ENCODE measurements at places on chromosomes 2 and 18. TPM values are rescaled to one million over a fixed set of nuclear protein-coding genes. Genes with fewer than 3 reads are reported as not detected.

- DNase-seq = no peak
Measured at GRCh38 chr2:60007671-60008070, 545.8 kb downstream of the BCL11A start.

PID1 gene
- 25.0 TPM for total RNA-seq

DNA sequence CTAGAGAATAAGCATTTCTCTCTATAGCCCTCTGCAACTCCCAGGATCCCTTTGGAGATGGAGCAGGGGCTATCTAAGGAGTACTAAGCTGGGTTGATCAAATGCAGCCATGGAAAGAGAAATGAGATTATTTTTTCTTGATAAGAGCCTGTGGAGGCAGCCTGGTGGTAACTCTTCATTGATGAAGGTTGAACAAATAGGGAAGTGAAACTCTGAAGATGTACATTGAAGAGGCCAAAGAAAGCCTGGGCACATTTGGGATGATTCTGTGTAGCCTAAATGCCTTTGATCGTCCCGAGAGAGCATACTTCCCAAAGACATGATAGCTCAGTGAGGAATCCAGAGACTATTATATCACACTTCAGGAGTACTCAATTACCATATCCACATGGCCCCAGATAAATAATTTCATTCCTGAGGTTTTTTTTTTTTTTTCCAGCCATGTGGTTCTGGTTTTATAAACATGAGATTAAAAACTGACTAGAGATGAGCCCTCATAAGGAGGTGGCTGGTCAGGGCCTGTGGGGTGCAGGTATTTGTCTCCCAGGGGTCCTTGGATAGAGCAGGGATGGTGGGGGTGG, 192.5 kb downstream of the TPGS2 start:
- no peak for DNase-seq

DNA sequence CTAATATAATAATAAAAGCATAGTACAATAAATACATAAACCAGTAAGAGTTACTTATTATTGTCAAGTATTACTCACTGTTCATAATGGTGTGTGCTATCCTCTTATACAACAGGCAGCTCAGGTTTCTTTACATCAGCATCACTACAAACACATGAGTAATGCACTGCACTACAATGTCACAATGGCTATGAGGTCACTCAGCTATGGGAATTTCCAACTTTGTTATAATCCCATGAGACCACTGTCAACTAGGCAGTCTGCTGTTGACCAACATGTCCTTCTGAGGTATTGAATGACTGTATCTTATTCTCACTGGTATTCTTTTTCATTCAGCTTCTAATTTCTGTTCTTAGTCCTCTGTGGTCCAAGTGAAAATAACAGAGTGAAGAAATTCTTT, 250.4 kb upstream of the DSEL start:
- DNase-seq = no peak

SCYGR3 gene
- not detected for total RNA-seq

DNA sequence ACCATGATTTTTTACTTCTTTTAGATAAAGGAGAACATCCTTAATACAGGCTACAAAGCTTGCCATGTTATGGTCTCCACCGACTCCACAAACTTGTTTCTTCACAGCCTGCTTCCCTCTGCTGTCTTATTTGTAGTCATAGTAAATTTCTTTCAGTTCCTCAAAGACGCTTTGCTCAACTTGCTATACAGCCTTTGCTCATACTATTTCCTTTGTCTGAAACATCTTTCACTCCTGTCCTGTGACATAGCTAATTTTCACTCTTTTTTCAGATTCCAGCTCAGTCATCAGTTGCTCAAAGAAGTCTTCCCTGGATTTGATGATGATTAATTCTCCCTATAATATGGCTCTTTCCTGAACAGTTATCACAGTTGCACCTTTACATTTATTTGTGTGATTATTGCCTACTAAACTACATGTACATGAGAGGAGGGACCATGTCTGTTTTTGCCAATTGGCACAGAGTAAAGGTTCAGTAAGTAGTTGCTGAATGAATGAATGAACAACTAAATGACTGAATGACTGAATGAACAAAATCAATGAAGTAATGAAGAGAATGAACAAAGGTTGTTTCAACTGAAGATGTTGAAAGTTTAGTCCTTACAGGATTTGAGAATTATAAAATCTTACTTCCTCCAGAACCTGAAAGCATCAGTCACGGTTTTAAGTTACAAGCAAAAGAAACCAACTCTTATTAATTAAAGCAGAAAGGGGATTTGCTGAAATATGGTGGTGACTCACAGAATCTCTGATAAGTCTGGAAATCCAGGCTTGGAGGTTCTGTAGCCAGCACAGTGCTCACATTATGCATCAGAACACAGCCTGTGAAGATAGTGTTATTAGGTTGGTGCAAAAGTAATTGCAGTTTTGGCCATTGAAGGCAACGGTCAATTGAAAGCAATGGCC, 186.4 kb upstream of the FAM98A start:
- DNase-seq = no peak

All from cerebellum (tissue), 4 donors.